ENCODE measurements at places on chromosomes 3 and 15.

DNA sequence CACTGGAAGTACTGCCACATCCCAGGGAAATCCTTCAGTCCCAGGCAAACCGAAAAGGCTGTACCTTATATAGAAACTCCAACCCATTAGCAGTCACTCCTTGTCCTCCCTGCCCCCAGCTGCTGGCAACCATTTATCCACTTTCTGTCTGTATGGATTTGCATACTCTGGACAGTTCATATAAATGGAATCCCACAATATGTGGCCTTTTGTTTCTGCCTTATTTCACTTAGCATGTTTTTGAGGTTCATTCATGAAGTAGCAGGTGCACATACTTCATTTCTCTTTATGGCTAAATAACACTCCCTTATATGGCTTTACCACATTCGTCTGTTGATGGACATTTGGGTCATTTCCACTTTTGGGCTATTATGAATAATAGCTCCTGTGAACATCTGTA, 51.6 kb upstream of the CMTM8 start:
- no peak for DNase-seq

DNA sequence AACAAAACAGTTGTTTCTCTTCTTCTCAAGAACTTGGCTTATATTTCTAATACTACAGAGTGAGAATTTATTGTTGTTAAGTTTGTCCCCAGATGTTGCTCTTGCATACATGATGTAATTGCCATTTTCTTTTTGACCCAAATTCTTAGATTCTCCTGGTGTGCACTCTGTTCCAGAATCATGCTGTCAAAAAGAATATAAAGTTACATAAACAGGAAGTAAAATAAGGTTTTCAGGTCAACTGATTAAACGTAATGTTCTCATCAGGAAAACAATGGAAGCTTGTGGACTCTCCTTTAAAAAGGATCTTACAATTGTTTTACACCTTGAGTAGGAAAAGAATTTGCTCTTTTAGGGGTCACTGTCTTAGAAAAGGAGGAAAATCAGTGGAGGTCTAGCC, 121.8 kb downstream of the ADAM10 start:
- no peak for DNase-seq

- DNase-seq: no peak
Measured at GRCh38 chr3:101979033-101979432, 129.7 kb downstream of the NFKBIZ start.

DNA sequence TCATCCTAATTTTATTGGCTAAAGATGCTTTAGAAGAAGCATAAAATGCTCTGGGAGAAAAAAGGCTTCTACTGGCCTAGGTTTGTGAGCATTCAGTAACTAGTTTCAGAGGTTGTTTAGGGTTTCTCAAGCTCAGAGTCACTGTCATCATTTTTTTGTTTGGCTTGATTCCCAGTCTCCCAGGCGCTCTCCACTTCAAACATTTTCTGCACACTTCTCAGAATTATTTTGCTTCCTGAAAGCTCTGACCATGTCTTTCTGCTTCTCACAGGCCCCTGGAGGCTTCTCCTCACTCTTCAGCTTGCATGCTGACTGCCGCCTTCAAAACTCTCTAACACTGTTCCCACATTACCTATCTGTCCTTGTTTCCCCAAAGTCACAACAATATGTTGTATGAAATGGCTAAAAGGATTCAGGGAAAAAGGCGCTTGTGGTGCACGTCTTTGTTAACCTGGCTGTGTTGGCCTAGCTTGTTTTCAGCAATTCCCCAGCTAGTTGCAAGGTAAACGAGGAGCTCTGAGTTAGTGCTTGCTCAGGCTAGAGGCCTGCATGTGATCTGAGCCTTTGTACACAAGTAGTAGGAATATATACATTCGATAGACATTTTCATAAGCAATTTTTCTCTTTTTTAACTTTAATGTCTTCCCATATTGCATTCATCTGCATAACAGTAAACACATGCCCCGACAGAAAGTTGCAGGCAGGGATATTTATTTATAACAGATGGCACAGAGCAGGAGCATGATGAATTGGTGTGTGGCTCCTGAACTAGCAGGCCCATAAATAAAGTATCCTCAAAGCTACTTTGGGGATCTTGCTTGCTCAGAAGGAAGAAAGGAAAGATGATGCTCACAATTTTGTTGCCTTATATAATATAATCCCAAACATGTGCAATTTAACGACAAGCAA, 129.2 kb upstream of the DPH6 start:
- peak; percentile 77 for DNase-seq

DNA sequence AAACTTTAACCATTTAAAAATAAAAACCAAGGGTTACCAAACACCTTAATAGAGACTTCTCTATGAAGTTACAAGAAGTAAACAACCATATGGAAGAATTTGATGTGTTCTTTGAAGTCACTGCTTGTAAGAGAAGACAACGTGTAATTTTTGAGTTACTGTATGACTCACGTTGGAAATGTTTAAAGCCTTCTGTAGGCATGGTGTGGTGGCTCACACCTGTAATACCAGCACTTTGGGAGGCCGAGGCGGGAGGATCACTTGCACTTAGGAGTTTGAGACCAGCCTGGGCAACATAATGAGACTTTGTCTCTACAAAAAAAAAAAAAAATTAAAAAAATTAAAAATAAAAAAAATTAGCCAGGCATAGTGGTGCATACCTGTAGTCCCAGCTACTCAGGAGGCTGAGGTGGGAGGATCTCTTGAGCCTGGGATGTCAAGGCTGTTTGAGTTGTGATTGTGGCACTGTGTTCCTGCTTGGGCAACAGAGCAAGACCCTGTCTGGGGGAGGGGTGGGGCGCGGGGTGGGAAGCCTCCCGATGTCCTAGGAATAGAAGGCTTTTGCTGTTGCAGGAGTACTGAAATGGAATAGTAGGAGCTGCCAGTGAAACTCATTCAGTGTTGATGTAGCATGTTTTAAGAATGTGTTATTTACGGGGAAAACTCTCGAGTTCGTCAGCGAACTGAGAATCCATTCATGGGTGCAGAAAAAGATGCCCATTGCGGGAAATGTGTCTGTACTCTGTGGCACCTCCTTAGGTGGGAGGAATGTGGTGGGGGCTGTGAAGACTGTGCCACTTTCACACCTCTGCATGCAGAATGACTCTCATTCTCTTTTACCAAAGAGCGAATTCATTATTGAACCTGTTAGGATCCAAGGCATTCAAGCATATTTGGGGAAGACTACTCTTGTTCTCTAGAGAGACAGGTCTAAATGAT, 134.2 kb downstream of the FNDC3B start:
- no peak for DNase-seq

- peak; percentile 60 for DNase-seq
Measured at GRCh38 chr3:79039192-79039591, 728.6 kb downstream of the ROBO1 start.

GRCh38 chr3:15623535-15624440, 22.2 kb downstream of the BTD start:
- no peak for DNase-seq

GRCh38 chr15:49706805-49707204, 86.0 kb downstream of the DTWD1 start:
- no peak for DNase-seq

DNA sequence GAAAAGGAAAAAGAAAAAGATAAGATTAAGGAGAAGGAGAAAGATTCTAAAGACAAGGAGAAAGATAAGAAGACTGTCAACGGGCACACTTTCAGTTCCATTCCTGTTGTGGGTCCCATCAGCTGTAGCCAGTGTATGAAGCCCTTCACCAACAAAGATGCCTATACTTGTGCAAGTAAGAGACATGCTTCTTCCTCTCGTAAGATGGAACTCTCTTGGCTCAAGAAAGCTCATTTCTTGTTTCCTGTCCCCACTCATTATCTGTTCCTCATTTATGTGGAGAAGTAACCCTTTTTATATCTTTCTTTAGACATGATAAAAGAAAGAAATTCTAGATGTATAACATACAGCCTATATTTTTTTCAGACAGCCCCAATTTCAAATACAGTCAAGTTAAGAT, 101.4 kb downstream of the KLHL25 start:
- DNase-seq: no peak

DNA sequence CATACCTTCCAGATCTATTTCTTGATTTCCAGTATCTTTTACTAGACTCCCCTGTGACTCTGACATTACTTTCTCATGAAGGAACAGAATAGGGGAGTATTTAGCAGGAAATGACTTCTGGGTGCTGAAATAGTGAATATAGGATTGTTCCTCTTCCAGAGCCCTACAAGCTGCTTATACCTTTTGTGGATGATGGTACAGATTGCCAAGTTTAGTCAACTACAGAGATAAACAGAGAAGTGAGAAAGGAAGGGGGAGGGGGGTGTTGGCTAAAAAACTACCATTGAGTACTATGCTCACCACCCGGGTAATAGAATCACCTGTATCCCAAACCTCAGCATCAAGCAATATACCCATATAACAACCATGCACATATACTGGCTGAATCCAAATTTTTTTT, 298.3 kb upstream of the GPR149 start:
- no peak for DNase-seq

GRCh38 chr3:68614087-68614486, 318.3 kb downstream of the TAFA4 start:
- no peak for DNase-seq

GRCh38 chr3:38141952-38142273, 3.5 kb downstream of the MYD88 start:
- no peak for DNase-seq

GRCh38 chr3:64240396-64240795, 15.1 kb upstream of the PRICKLE2 start:
- DNase-seq: no peak

GRCh38 chr15:52103217-52104207, 9.1 kb downstream of the BCL2L10 start:
- DNase-seq: peak; percentile 97

GRCh38 chr3:43256714-43257461, 29.5 kb upstream of the SNRK start:
- no peak for DNase-seq

- DNase-seq: no peak
Measured at GRCh38 chr3:164320962-164321361, 757.3 kb downstream of the SI start.

DNA sequence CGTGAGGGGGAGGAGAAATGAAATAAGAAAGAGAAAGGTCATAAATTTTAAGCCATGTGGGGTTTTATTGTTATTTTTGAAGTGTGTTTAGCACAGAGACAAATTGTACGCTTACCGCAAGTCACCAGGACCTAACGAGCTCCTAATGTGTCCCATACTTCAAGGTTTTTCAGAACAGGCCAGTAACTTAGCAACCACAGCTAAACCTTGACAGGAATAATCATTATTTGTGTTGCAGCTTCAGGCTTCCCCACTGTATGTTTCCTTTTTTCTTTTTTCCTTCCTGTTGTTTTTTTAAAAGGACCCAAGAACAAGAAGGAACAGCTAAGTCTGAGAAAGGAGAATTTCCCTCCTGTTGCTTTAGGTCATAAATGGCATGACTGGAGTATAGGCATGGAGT, 160.8 kb downstream of the TUSC7 start:
- no peak for DNase-seq

DNA sequence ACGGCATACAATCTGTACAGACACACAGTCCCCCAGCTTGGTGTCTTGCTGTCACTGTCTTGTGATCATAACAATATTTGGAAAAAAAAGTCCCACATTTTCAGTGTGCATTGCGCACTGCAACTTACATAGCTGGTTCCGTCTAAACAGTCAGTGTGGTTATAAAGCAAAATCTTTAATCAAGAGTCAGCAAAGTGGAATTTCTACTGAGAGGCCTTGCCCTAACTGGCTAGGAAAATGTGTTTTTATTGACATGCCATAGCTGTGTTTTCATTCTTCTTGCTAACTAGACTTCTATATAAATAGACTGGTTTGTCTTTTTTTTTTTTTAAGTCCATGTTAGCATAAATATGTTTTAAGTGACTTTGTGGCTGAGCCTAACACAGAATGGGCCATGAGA, 174.8 kb downstream of the POLR2M start:
- no peak for DNase-seq

- peak; percentile 20 for DNase-seq
Measured at GRCh38 chr15:38005953-38006808, 71.7 kb downstream of the TMCO5A start.

DNA sequence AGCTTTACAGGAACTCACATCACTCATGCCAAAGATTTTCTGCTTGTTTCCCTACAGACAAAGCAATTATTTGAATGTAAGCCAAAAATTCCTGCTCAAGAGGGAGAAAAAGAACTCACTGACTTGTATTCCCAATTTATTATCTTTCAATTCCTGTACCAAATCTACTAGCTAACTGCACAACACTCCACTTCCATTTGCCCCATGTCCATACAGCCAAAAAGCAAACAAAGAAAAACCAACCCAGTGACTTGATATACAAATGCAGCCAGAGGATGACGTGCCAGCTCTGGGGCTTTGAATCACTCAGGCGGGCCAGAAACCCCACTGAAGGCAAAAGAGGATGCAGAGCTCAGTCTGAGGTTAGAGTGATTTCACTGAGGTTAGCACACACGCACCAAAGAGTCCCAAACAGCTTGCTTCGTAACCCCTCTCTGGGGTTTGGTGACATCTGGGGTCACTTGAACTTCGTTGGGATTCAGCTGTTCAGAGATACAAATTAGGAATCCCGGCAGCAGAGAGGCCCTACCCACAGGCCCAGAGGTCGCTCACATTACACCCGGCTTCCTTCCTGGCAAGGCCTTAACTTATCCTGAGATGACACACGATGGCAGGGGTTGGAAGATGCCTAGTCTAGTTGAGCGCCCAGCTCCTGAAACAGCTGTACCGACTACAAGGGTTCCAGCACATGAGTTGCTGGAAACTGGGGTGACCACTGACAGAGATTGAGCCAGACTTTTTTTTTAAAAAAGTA, 1.6 kb downstream of the RFTN1 start:
- peak; percentile 92 for DNase-seq

- peak; percentile 12 for DNase-seq
Measured at GRCh38 chr3:31892916-31893573, 88.0 kb downstream of the OSBPL10 start.

GRCh38 chr3:149494759-149495580, 20.5 kb downstream of the TM4SF4 start:
- peak; percentile 88 for DNase-seq

DNA sequence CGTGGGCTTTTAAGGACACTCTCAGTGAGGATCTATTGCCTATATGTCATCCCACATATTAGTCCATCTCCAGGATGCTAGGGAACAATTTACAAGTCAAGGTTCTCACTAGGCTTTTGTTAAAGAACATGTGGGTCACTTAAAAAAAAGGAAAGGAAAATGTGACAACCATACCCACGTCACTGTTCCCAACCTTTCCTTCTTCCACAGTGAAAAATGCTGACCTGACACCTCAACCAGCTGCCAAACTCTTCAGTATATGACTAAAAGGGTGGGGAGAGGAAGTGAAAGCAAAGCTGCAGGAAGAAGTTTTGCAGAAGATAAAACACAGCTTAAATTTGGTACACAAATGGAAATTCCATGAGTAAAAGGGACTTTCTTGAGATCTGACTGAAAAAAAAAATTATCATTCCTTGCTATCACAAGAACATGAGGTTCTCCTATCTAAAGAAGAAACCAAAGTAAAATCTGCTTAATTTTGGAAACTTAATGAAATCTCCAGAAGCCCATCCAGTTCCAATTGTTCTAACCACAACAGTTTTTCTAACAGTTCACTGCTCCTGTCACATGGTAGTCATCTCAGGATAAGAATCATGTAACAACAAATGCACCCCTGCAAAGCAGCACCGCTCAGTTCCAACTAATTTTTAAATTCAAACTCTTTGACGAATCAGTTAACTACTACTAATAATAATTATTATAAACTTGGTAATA, 117.0 kb upstream of the TSPAN3 start:
- DNase-seq: peak; percentile 47

GRCh38 chr3:98657457-98657856, 64.0 kb upstream of the CPOX start:
- DNase-seq: no peak

GRCh38 chr3:194905696-194906095, 220.0 kb downstream of the FAM43A start:
- DNase-seq: peak; percentile 31

GRCh38 chr3:65561617-65562016, 477.1 kb downstream of the MAGI1 start:
- DNase-seq: no peak

Measured in IMR-90 (cell line).